Neural progenitor cell (in vitro differentiated cells): ENCODE measurements at places on chromosomes 11 and 22. TPM values are rescaled to one million over a fixed set of nuclear protein-coding genes. Genes with fewer than 3 reads are reported as not detected.

DNA sequence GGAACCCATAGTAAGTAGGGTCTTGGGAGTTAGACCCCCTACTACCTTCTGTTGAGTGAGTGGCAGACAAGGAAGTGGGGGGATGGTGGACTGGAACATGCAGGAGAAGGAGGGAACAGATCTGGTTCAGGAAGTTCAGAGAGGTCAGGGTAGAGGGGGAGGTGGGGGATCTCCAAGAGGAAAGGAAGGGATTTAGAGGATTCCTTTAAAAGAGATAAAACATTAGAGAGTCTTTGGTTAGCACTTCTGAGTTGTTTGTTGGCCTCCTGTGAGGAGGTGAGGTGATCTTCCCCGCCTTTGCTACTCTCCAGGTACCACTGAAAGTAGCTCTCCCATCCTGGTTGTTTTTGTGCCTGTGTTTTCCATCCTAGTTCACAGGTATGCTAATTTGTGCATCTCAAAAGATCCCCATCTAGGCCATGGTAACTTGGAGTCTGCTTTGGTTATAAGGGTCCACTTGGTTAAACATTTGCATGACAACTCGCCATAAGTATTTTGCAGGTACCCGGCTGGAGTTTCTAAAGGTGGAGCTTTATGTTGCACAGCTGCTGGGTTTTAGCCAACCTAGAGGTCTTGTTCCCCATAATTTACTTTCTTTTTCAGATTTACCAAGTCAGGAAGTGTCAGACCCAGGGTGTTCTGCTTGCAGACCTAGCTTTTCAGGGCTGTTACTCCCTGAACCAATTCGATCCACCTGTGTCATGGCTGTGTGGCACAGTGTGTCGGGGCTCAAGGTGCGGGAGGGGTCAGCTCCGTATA lies 79.3 kb upstream of the SORL1 start:
- peaks cover 6% of the 10 kb centered on the region for H3K4me1 ChIP-seq
- no peaks in the 10 kb centered on the region for H3K36me3 ChIP-seq
- no peak for DNase-seq
- H3K27me3 ChIP-seq, result no peaks in the 10 kb centered on the region
- no peak overlapping the region for H3K4me3 ChIP-seq
- no peak overlapping the region for H3K27ac ChIP-seq

GRCh38 chr11:123321636-123322035 lies 108.4 kb upstream of the GRAMD1B start:
- DNase-seq, result no peak
- H3K27ac ChIP-seq, result no peak overlapping the region
- no peaks in the 10 kb centered on the region for H3K36me3 ChIP-seq
- no peak overlapping the region for H3K4me3 ChIP-seq
- peaks cover 8% of the 10 kb centered on the region for H3K4me1 ChIP-seq
- H3K27me3 ChIP-seq, result no peaks in the 10 kb centered on the region

GRCh38 chr11:25755381-25755780 lies 576.5 kb upstream of the ANO3 start:
- H3K4me3 ChIP-seq, result no peak overlapping the region
- no peaks in the 10 kb centered on the region for H3K27me3 ChIP-seq
- no peaks in the 10 kb centered on the region for H3K4me1 ChIP-seq
- no peaks in the 10 kb centered on the region for H3K36me3 ChIP-seq
- no peak for DNase-seq

GRCh38 chr11:125157953-125158680 lies 6.4 kb upstream of the PKNOX2 start:
- no peaks in the 10 kb centered on the region for H3K36me3 ChIP-seq
- no peaks in the 10 kb centered on the region for H3K27me3 ChIP-seq
- H3K4me3 ChIP-seq, result no peak overlapping the region
- H3K27ac ChIP-seq, result no peak overlapping the region
- DNase-seq, result no peak
- H3K4me1 ChIP-seq, result peaks cover 9% of the 10 kb centered on the region

GRCh38 chr11:34719303-34719848 lies 98.5 kb downstream of the EHF start:
- H3K27me3 ChIP-seq, result no peaks in the 10 kb centered on the region
- H3K27ac ChIP-seq, result no peak overlapping the region

- H3K27me3 ChIP-seq, result no peaks in the 10 kb centered on the region
- no peak overlapping the region for H3K4me3 ChIP-seq
- H3K27ac ChIP-seq, result no peak overlapping the region
- peak; percentile 0 for DNase-seq
- peaks cover 18% of the 10 kb centered on the region for H3K4me1 ChIP-seq
These were observed 4.2 kb downstream of the STARD10 start for GRCh38 chr11:72789493-72790131.

DNA sequence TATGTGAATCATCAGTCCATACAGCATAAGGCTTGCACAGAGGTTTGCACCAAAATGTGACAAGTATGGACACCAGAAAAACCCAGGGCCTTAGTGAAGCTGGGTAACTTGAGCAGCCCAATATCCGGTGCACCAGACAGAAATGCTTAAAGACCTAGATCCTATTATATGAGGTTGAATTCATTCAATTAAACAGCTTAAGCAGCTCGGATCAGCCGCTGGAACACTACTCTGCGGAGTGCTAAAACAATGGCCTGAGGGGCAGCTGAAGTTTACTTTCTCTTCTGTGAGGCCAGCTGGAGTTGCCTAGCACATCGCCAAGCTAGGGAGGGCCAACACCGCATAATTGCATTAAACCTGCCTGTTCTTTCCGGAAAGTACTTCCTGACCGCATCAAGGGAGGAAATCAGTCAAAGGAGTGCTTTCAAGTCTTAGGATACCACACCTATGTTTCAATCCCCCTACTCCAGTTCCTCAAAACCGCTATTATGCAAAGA lies 17.0 kb upstream of the FAM181B start:
- peak; percentile 94 for DNase-seq
- peaks cover 96% of the 10 kb centered on the region for H3K27me3 ChIP-seq
- H3K27ac ChIP-seq, result no peak overlapping the region

GRCh38 chr22:48098921-48099245 lies 1336.4 kb downstream of the TBC1D22A start:
- no peaks in the 10 kb centered on the region for H3K27me3 ChIP-seq
- H3K27ac ChIP-seq, result no peak overlapping the region
- no peaks in the 10 kb centered on the region for H3K36me3 ChIP-seq
- DNase-seq, result no peak

DNA sequence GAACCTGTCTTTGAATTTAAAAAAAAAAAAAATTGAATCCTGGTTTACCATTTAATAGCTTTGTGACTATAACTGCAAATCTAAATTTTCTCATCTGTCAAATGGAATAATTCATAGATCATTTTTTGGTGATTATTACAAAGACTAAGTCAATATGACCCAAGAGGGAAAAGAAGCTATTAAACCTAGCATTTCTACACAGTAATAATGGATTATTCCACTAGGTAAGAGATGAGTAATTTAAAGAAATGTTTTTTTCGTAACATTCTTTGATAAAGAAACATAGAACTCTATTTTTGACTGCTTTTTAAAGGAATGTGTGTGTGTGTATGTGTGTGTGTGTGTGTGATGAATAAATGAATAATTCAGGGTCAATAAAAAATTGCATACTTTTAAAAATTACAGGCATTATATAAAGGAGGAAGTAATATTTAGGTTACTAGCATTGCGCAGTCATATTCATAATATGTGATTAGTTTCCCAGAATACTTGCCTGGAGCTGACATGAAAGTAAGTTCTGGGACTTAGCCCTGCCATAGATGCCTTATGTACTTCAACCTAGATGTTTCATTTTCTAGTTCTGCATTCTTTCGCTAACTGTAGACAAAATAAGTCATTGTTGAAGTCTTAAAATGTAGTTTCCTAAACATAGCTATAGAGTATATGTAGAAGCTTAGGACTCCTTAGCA lies 72.9 kb downstream of the TMEM135 start:
- DNase-seq, result no peak
- no peak overlapping the region for H3K4me3 ChIP-seq
- H3K36me3 ChIP-seq, result no peaks in the 10 kb centered on the region
- no peaks in the 10 kb centered on the region for H3K27me3 ChIP-seq
- H3K27ac ChIP-seq, result no peak overlapping the region

- no peak overlapping the region for H3K27ac ChIP-seq
- H3K27me3 ChIP-seq, result no peaks in the 10 kb centered on the region
- no peaks in the 10 kb centered on the region for H3K36me3 ChIP-seq
- no peak overlapping the region for H3K4me3 ChIP-seq
- peaks cover 15% of the 10 kb centered on the region for H3K4me1 ChIP-seq
- DNase-seq, result no peak
These were observed 94.8 kb upstream of the SESN3 start for GRCh38 chr11:95325777-95326258.

Gene CCDC34
- total RNA-seq, result 15.6 and 30.6 TPM in 2 replicates

Gene CEND1
- total RNA-seq, result 0.94 and 1.9 TPM in 2 replicates

Gene KCNJ4
- total RNA-seq, result 0.82 and 4.6 TPM in 2 replicates

Gene MUC5AC
- not detected in 2 replicates for total RNA-seq
